ENCODE measurements at places on chromosomes 2 and 18.

GRCh38 chr2:237623428-237624403 lies 3.7 kb upstream of the LRRFIP1 start:
- DNase-seq = no peak

- no peak for DNase-seq
These were observed 51.3 kb upstream of the ITSN2 start for GRCh38 chr2:24411488-24412151.

DNA sequence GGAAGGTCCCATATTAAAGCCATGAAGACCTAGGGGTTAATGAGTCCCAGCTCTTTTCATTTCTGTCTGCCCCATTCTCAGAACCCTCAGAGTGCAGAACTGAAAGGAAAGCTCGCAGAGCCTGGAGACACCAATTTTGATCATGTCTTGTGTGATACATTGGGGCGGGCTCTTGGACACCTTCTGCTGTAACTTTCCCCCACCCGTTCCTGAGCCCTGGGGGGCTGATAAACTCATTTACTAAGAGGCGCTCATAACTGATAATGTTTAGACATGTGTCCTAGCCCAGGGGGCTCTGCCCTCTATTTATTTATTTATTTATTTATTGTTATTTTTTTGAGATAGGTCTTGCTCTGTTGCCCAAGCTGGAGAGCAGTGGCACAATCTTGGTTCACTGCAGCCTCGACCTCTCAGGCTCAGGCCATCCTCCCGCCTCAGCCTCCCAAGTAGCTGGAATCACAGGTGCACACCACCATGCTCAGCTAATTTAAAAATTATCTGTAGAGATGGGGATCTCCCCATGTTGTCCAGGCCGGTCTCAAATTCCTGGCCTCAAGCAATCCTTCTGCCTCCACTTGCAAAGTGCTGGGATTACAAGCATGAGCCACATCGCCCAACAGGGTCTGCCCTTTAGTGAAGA lies 72.4 kb upstream of the HAAO start:
- no peak for DNase-seq

GRCh38 chr18:58353581-58353980 lies 275.3 kb downstream of the ALPK2 start:
- no peak for DNase-seq

- no peak for DNase-seq
These were observed 2.6 kb downstream of the DPYSL5 start for GRCh38 chr2:26850505-26850904.

GRCh38 chr2:202632682-202633290 lies 2.0 kb upstream of the FAM117B start:
- no peak for DNase-seq

GRCh38 chr18:49841236-49842217 lies 28.2 kb upstream of the ACAA2 start:
- no peak for DNase-seq

DNA sequence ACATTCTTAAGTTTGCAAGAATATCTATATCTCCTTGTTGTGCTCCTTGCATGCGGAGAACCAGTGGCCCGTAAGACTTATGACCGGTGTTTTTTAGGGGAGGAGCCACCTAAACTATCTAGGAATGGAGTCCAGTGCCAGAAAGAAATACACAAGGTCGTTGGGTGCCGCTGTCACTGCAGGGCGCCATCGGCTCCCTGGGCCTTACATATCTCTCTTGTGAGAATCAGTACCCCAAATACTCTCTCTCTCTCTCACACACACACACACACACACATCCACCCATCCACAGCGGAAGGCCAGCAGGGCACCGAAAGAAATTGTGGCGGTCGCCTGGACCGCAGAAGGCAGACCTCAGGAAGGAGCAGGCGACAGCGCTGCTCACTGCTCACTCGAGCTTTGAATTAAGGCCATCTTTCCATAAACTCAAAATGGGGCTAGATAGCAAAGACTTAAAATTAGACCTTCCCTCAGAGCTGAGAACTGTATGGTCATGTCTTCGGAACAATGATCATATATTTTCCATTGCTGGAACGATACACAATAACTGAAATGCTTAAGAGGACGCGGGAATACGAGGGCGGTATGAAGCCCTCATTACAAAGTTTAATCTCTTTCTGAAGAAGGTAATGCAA lies 10.4 kb downstream of the NR4A2 start:
- DNase-seq = no peak

DNA sequence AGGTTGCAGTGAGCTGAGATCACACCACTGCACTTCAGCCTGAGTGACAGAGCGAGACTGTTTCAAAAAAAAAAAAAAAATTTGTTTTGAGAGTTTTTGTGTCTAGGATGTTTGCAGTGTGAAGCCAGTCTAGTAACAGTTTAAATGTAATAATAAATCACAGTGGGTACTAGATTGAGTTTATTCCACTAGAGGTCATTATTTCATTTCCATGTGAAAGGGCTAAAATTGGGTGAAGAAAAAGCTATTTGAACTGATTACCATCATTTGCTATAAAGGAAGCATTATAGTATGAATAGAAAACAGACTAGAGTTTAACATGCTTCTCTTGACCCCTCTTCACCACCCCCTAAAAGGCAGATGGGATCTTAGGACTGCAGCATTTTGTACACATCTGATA lies 20.3 kb downstream of the SNRPD1 start:
- DNase-seq = no peak

- DNase-seq = peak; percentile 46
These were observed 81.0 kb downstream of the TAF4B start for GRCh38 chr18:26307161-26307773.

GRCh38 chr18:76953156-76953555 lies 130.8 kb downstream of the ZNF236 start:
- no peak for DNase-seq

GRCh38 chr2:28480403-28481049 lies 15.3 kb upstream of the PLB1 start:
- DNase-seq = no peak

DNA sequence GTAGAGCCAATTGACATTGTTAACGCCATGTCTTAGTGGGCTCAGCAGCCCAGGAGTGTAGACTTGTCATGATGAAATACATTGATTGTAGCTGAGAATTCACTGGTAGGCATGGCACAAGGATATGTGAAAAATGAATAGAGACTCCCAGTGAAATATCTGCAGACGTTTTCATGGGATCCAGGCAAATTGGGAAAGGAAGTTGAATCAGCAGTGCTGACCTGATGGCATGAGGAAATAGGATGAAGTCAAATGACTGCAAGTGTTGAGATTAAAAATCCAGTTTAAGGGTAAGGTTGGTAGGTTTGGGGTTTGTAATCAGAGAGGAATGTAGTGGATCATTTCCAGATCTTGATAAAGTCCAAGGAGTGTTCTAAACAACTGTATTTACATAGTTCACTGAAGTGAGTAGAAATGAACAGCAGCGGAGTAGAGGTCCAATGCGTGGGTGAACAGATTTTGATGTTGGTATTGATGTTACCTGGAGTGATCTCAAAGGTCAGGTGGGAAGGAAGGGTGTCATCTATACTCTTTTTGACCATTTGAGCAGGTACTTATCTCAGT lies 24.6 kb downstream of the INSIG2 start:
- DNase-seq = no peak

DNA sequence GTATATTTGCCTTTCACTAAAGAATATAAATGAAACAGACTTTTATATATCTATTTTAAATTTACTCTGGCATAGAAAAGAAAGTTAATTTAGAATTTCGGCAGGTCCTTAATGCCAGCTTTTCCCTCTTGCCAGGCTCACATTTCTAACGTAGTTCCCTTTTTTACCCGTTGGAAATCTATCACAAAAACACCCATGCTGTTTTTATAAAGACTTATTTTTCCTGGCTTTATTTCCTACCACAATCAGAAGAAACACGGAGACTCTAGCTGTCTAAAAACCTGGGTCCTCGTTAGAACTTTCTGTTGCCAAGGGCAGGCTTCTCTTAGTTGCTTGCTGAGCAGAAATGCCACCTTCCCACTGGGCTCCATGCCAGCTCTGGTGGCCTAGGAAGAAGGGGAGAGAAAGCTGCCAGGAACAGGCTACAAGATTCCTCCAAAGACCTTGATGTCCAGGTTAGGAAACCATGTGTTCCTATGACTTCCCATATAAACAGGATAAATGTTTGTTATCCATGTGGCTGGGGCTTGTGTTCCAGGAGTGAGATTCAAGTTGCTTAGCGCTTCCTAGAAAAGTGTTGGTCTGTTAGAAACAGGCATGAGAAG lies 17.8 kb upstream of the TMEM18 start:
- DNase-seq = no peak

GRCh38 chr2:41706286-41706685 lies 341.5 kb upstream of the PKDCC start:
- no peak for DNase-seq

DNA sequence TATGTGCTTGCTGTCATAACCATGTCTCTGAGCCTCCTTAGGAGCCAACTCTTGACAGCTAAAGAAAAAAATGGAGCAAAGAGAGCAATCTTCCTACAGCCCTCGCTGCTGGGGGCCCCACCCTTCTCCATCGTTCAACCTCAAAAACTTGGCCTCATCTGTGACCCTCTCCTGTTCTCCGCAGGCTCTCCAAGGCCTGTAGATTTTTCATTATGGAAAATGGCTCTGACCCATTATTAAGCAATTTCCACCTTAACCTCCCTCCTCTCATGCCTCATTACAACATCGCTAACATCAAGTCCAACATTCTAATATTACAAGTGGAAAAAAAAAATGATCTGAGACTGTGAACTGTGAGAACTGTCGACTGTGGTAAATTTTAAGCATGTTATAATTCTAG lies 98.7 kb downstream of the SLC8A1 start:
- no peak for DNase-seq
